ENCODE measurements at places on chromosomes 4 and X.

- no peak for DNase-seq
Measured at GRCh38 chr4:54659749-54660535, 2.2 kb downstream of the KIT start.

- DNase-seq: no peak
Measured at GRCh38 chr4:139912445-139912844, 241.5 kb downstream of the MAML3 start.

- no peak for DNase-seq
Measured at GRCh38 chrX:70208479-70208878, 26.0 kb upstream of the AWAT1 start.

DNA sequence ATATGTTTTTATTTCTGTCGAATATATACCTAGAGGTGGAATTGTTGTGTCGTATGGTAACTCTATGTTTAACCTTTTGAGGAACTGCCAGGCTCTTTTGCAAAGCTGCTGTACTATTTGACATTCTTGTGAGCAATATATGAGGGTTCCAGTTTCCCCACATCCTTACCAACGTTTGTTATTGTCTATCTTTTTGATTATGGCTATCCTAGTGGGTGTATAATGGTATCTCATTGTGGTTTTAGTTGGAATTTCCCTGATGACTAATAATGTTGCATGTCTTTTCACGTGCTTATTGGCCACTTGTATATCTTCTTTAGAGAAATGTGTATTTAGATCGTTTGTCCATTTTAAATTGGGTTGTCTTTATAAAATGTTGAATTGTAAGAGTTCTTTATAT is 24.5 kb downstream of the REPS2 start:
- no peak for DNase-seq

DNA sequence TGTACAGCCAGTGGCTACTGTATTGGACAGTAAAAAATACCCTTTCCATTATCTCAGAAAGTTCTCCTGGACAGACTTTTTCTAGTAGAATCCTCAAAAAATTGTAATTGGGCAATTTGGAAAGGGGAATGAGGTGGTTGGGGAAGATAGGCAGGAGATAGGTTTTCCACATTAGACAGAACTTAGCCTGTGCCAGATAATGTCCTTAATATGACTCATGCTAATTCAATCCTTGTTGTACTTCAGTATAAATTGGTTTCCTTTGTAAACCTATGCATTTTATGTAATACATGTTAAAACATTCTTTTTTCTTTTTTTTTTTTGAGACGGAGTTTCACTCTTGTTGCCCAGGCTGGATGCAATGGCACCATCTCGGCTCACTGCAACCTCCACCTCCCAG is 8.9 kb downstream of the EIF4E start:
- DNase-seq: no peak

GRCh38 chrX:115948018-115948923 is 222.3 kb upstream of the AGTR2 start:
- no peak for DNase-seq

GRCh38 chr4:119597377-119597776 is 31.2 kb downstream of the PDE5A start:
- DNase-seq: no peak

GRCh38 chr4:114599231-114599902 is 760 bp downstream of the UGT8 start:
- DNase-seq: no peak

GRCh38 chrX:46693149-46693548 is 65.8 kb downstream of the SLC9A7 start:
- no peak for DNase-seq

DNA sequence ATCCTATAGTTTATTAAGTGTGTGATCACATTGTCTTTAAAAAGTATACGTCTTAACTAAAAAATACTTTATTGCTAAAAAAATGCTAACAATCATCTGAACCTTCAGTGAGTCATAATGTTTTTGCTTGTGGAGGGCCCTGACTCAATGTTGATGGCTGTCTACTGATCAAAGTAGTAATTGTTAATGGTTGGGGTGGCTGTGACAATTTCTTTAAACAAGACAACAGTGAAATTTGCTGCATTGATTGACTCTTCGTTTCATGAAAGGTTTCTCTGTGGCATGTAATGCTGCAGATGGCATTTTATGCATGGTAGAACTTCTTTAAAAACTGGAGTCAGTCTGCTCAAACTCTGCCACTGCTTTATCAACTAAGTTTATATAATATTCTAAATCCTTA is 101.4 kb upstream of the IL15 start:
- DNase-seq: no peak

GRCh38 chr4:8071766-8072165 is 86.8 kb downstream of the ABLIM2 start:
- DNase-seq: no peak

- DNase-seq: no peak
Measured at GRCh38 chr4:105458001-105458400, 15.9 kb downstream of the PPA2 start.

DNA sequence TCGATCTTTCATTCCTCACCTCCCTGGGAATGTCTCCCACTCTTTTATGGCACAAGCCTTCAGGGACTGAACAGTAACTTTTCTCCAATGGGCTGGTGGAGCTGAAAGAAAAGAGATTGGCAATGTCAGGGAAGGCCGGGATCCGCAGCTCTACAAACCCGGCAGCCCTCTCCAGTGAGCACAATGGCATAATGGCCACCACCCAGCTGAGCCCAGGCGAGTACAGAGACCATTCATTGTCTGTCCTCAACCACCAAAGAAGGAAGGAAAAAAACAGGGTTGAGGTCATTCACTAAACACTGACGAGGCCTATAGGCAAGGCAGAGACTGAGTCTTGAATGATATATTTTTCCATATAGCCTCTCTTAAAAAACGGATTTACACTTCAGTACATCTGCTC is 3.6 kb downstream of the GEMIN8 start:
- DNase-seq: no peak

DNA sequence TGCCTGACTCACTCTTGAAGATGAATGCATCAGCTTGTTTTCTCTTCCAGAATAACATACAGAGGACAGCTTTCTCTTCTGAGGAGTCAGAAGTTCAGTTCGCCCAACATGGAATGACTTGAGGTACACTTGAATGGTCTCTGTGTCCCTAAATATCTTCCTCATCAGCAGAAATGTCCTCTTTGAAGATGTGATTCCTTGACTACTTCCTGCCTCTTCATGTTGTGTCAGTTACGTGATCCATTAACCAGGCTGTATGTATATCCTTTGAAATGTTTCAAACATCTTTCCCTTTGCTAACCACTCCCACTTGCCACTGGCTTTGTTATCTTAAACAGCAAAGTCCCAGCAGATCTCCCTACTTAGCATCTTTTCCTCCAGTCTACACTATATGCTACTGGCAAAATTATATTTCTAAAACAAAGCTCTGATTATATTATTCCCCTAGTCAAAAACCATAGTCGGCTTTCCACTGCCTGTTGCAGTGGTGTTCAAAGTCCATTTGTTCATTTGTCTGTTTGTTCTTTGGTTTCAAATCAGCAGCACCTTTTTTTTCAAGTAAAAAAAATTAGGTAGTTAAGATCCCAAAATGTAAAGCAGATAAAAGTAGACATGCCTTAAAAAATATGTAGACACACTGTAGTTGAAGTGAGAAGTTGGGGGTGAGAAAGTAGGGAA is 82.1 kb upstream of the PAK3 start:
- no peak for DNase-seq

Data from kidney epithelial cell (primary cell).